ENCODE measurements at places on chromosomes 5 and 9. TPM values are rescaled to one million over a fixed set of nuclear protein-coding genes. Genes with fewer than 3 reads are reported as not detected.

Gene CDK9
- 71.6 TPM for total RNA-seq

Gene TNPO1
- 319 TPM for total RNA-seq

Gene TRIM36
- 0.22 TPM for total RNA-seq

Gene GRM6
- not detected for total RNA-seq

DNA sequence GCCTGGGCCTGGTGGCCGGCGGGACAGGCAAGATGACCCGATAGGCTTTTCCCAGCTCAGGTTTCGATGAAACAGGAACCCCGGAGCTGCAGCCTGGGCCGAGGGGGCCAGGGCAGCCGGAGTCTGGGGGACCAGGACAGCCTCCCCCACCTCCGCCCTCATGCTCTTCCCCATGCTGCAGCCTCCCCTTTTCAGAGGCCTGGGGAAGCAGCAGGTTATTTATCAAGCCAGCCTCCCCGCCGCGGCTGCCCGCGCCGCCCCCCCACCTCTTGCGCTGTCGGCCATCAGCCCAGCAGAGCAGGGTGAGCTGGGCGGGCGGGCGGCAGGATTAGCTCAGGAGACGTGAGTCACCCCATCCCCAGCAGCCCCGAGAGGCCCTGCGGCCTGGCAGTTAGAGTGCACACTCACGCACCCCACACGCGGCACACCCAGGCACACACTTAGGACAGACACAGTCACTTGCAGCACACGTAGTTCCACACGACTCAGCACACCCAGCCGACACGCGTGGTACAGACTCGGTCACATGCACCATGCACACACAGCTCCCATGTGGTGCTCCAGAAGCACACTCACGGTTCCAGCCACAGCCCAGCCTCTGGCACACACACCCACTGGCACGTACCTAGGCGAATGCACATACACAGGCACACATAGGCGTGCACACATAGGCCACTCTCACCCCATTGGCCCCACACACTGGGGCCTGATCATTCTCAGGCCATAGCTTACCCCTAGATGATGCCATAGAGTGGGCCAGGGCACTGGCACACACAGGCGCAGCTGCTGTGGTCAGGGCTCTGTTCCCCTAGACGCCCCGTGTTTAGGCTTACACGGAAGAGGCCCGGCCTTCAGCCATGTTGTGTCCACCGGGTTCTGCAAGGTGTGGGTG is 13.0 kb downstream of the CXXC5 start:
- DNase-seq, result no peak

DNA sequence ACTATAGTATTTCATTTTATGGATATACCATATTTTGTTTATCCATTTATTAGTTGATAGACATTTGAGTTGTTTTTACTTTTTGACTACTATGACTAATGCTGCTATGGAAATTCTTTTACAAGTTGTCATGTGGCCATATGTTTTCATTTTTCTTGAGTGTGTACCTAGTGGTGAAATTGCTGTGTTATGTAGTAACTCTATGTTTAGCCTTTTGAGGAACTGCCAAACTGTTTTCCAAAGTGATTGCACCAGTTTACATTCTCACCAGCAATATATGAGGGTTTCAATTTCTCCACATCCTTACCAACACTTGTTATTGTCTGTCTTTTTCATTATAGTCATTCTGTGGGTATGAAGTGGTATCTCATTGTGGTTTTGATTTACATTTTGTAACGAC is 75.4 kb downstream of the GRIA1 start:
- DNase-seq, result no peak

GRCh38 chr9:75545287-75545686 is 345.2 kb upstream of the PCSK5 start:
- DNase-seq, result no peak

DNA sequence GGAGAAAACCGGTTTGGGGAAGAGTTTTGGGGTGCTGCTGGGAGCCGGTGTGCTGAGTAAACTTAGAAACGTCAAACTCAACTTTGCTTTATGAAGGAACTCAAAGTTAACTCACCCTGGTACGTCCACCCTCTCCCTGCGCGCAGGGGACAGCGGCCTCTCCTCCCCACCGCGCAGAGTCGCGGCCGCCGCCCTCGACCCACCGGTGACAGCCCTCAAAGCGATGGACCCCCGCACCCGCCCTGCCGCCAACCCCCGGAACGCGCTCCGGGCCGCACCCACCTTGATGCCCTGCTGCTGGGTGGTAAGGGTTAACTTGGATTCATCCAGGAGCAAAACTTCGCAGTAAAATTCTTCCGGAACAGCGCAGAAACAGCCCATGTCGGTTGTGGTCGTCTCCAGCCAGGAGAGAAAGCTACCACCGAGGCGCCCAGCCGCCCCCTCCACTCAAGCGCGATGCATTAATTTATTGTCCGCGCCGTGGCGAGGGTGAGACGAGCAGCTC is 366 bp downstream of the EPB41L4A start:
- no peak for DNase-seq

- DNase-seq, result no peak
These were observed 41.3 kb downstream of the CFAP77 start for GRCh38 chr9:132451276-132451675.

- no peak for DNase-seq
These were observed 5.5 kb downstream of the CD74 start for GRCh38 chr5:150407096-150407720.

DNA sequence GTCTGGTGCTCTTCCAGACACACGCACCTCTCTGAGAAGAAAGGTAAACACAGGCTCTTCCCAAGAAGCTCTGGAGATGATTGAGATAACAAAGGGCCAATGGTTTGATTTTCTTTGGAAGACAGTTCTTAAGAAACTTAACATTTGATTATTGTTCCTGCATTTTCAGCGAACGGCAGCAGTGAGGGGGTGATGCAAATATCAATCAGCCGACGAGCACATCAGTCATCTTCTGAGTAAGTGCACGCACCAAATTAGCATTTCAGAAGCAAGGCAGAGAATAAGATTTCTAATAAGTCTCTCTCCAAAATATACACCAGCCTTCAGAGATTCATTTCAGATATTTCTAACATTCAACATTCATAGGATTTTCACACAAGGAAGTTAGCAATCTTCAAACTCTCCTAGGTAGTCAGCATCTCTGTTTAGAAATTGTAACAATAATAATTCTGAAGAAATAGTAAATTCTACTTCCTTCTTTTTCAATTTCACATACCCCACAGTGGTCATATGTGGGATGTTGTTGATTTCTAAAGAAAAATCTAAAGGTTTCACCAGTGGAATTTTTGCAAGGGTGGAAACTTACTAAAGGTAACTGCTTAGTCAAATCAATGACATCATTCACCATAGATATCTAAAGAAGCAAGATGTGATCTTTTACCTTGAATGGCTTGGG is 250.3 kb downstream of the SEC61B start:
- DNase-seq, result no peak

DNA sequence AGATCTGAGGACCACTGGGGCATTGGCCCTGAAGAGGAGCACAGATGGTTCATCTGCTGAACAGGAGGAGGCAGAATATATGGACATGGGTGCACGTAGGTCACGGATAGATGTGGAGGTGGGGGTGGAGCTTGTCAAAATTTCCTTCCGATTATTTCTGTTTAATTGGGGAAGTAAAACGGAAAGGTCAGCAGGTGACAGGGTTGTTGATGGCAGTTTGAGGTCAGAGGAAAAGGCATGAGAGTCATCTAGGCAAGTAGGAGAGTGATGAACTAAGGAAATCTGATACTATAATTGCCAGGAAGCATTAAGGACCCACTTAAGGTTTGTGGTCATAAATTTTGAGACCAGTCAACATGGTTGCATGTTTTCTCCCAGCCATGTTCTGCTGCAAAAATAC is 8.4 kb upstream of the FAM81B start:
- no peak for DNase-seq

- no peak for DNase-seq
These were observed 107.7 kb downstream of the CCDC192 start for GRCh38 chr5:127810707-127811490.

All from thyroid gland (tissue), 4 donors.